SK-N-DZ (cell line): ENCODE measurements at places on chromosomes 11 and 22.

- no peak for DNase-seq
Observed at GRCh38 chr22:20463324-20464095, 25.9 kb upstream of the SCARF2 start.

- DNase-seq = no peak
Observed at GRCh38 chr22:40273319-40273718, 73.0 kb upstream of the ADSL start.

DNA sequence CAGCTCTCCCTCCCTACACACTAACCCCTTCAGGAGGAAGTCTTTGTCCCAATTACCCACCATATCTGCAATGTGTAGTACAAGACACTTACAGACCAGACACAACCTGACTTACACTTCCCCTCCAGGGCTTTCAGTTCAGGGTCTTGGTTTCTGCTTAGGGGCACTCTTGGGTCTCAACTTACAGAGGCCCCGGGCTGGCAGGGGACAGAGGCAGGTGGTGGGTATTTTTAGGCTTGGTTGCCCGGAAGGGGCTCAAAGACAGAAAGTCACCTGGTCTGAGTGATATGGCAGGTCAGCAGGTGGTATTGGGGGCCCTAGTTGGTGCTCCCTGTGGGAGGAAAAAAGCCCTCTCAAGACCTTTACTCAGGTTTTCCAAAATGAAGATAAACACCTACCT, 3.4 kb upstream of the TMEM184B start:
- no peak for DNase-seq

GRCh38 chr11:26418386-26418912, 86.5 kb downstream of the ANO3 start:
- no peak for DNase-seq

GRCh38 chr22:34841331-34841771, 224.6 kb upstream of the ISX start:
- DNase-seq = no peak

DNA sequence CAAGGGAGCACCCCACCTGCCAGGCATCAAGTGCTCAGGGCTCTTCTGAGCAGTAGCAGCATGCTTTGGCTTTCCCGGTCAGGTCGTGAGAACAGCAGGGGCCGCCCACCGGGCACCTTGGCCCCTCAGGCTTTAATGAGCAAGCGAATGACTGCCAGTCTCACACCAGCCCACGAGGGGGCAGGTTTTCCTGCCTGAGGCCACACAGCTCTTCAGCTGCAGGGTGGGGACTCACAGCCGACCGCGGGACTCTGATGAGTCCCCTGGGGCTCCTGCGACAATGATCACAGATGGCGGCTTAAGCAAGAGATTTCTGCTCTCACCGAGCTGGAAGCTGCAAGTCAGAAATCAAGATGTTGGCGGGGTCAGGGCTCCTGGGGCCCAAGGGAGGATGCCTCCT, 14.3 kb upstream of the FGF19 start:
- DNase-seq = peak; percentile 76

GRCh38 chr11:93285430-93285829, 45.1 kb upstream of the DEUP1 start:
- DNase-seq = no peak

DNA sequence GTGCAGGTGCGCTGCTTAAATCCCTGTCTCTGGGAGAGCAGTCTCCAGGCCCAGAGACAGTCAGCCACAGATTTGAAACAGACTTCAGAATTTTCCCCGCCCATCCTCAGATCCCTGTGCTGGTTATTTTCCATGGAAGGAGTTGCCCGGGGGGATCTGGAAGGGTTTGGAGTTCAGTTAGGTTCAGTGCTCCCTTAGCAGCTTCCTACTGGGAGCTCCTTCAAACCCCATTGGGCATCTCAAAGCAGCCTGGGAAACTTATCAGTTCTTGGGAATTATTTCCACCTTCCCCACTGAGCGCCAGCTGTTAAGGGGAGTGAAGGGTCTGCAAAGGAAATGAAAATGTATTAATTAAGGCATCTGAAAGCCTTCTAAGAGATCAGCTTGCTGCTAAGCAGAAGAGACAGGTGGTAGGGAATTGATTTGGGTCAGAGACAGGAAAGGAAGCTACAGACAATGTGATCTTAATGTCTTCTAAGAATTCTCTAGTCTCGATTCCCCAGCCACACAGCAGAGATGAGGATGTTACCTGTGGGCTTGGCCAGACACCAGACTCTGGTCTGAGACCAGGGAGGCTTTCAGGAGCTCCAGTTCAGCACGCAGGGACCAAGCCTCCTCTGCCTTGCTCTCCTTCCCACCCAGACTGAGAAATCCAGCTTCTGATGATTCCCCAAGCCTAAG, 106.2 kb upstream of the TBCEL start:
- no peak for DNase-seq

DNA sequence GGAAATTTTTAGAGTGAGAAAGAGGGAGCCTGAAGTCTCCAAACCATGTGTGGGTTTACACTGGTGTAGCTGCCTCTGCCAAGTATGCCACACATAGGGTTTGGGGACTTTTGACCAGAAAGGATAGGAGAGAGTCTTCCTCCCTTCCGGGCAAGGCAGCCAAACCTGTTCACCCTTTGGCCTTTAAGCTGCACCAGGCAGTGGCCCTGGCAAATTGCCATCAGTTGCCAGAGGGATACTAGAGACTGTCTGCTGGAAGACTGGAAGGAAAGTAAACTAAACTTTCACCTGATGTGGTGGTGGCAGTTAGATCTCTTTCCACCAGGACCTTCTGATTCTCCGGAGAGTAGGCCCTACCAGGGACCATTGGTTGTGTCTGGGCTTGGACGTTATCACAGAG, 1263.2 kb downstream of the FAM181B start:
- DNase-seq = no peak

- DNase-seq = no peak
Observed at GRCh38 chr11:35116245-35116644, 22.7 kb upstream of the CD44 start.

- no peak for DNase-seq
Observed at GRCh38 chr11:119371778-119372182, 9.7 kb downstream of the USP2 start.

GRCh38 chr11:28697920-28698827, 590.0 kb downstream of the METTL15 start:
- DNase-seq = peak; percentile 57

DNA sequence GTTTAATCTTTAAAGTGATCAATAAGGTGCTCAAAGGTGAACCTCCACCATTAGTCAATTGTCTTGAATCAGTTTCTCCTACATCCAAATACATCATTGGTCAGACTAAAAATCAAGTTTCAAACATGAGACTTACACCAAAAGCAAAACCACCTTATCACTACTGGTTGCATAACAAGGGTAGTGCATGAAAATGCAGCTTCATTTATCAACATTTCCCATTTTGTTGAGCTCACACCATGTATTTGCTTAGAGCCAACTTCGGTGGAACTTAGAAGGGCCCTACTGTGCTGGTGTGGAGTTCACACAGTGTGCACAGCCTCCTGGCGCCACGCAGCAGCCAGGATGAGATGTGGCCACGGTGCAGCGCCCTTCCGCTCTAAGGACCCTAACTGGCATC, 23.1 kb upstream of the PHLDA2 start:
- no peak for DNase-seq

GRCh38 chr11:986270-986951, 50.1 kb downstream of the MUC6 start:
- DNase-seq = no peak

DNA sequence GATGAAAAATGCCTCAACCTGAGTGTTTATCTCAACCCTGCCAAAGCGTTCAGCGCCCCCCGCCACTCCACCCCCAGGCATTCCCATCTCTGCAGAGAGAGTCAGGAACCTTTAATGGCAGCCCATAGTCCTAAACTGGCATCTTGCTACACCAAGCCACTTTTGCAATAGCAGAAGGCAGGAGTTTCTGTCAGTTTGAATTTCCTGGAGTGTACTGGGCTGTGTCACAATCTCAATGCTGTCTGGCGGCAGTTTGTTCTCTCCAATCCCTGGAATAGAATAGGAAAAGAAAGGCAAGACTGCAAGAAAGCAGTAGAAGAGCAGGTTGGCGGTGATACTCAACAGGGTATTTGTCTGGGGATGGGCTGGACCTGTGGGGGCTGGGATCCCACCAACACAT, 32.9 kb upstream of the FLI1 start:
- DNase-seq = no peak

- DNase-seq = no peak
Observed at GRCh38 chr22:31155422-31155821, 4.6 kb upstream of the RNF185 start.

DNA sequence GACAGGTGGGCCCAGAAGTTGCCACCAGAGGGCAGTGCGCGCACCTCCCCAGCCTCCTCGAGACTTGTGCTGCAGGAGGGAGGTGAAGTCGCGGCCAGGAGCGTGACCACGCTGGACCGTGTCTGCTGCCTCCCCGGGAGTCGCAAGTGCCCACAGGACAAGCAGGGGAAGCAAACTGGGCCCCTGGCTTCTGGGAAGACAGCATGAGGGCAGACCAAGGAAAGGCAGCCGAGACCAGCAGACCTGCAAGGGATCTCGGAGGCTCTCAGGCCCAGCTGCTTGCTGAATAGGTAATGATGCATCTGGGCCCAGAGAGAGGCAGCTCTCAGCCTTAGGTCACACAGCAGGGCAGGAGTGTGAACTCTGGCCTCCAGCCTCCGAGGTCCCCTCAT, 17.0 kb upstream of the IL2RB start:
- DNase-seq = peak; percentile 48

GRCh38 chr11:72589802-72590761, 84.1 kb downstream of the PDE2A start:
- DNase-seq = no peak

DNA sequence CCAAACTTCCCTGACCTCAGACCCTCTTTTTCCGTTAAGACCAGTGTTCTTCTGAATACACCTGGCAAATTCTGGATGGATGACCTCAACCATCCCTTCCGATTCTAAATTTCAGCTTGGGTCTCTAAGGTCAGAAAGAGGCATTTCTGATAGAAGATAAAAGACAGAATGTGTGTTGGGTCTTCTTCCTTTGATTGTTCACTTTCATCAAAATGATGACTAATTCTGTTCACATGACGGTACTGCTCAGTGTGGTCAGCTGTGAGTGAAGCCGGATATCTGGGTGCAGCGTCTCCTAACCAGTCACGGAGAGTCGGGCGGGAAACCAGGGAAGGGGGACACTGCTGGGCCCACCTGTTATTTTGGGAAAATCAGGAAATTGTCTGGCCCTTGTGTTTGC, 151.6 kb upstream of the NAV2 start:
- DNase-seq = no peak

DNA sequence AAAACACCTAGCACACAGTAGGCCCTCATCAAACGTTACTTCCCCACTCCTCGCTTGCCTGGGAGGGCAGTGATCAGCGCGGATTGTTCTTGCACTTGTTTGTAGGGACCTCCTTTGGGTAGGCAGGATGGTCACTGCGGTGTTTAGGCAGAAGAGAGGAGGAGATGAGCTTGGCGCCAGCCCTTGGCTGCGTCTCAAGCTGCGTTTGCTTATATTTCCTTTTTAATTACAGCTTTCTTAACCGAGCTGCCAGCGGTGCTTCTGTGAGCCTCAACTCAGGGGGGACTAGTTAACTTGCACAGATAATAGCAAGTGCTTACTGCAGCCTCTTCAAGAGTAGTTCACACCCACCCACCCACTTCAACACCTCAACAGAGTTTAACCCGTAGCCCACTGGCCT, 15.1 kb downstream of the IFT27 start:
- no peak for DNase-seq
